Coronary artery (tissue), 2 donors: ENCODE measurements at places on chromosomes 2 and 18.

GRCh38 chr2:227513113-227513512 lies 41.2 kb downstream of the AGFG1 start:
- no peak for DNase-seq

GRCh38 chr2:38600921-38601455 lies 1.7 kb downstream of the HNRNPLL start:
- DNase-seq = no peak

DNA sequence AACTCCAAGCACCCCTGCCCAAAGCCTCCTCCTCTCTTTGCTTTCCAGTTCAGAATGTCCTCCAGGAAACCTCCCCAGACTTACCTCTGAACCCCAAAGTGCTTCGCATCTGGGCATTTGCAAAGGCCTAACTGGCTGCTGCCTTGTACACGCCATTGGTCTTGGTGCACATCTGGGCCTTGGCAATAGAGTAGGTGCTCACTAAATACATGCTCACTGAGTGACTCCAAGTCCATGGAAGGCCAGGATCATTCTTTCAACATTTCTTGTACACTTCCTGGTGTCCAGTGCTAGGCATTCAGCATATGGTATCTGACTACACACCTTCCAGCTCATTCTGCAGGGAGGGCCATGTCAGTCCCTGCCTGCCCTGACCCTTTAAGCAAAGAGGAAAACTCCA lies 28.4 kb downstream of the MRPL35 start:
- DNase-seq = no peak

GRCh38 chr2:79181617-79182016 lies 22.1 kb upstream of the REG3A start:
- no peak for DNase-seq

DNA sequence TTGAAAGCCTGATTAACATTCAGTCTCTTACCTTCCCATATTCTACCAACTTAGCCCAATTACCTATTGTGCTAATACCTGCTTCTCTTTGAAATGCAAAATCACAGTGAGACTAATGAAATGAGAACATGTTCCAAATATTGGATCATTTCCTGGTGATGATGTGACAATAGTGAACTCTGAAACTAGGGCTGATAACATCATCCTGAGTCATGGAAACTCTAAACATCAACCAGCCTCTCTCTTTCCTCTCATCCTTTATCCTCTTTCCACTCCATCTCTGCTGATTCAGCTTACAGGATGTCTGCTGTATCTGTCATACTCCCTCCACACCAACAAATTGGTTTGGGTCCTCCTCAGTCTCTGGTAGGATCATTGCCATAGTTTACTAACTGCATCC lies 98.8 kb upstream of the NCKAP5 start:
- no peak for DNase-seq

DNA sequence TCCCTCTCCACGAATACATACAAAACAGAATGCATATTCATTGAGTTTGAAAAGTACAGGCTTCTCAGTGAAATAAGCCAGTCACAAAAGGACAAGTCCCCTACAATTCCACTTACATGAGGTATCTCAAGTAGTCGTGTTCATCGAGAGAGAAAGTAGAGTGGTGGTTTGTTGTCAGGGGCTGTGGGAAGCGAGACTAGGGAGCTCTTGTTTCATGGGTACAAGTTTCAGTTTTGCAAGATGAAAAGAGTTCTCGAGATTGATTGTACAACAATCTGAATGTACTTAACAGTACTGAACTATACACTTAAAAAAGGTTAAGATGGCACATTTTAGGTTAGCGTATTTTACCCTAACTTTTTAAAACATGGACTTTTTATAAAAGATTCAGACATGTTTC lies 71.5 kb upstream of the TTC39C start:
- no peak for DNase-seq

DNA sequence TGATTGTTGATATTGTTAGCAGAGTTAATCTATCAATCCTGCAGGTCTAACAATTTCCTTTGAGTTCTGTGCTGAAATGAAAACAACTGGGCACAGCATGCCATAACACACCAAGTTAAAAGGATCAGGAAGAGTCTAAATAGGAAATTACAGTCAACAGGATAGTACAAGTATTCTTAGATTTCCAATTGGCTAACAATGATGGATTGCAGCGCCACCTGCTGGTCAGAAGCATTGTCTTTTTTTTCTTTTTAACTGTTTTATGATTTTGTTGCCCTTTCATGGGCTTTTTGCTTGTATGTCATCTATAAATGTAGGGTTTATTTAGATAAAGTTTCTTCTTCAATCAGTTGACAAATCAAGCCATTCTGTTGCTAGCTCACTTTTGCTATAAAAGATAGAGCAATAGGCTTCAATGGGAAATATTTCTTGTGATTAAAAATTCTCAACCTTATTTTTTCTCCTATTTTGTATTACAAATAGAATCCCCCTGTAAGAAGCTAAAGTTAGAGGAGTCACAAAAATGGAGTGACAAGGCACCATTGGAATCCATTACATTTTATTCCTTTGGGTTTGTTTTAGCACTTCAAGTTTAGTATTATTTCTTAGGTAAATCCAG lies 40.8 kb upstream of the RPRM start:
- DNase-seq = no peak

- no peak for DNase-seq
Observed at GRCh38 chr2:74029714-74030397, 45.1 kb downstream of the TET3 start.

DNA sequence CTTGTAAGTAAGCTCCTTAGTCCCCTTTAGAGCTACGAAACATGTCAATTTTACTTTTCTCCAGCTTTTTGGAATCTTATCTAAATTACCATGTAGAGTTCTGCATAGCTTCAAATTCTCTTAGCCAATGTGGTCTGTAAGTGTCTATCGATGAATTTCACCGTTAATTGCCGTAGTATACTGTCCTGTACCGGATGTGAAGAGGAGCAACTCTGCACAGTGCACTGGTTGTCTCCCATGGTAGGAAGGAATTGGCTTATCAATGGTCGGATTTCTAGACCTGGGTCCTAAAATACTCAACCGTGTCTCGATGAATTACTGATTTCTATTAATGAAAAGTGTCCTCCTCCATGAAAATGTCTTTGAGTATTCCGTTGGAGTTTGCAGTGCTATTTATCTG lies 1.9 kb downstream of the NOP58 start:
- no peak for DNase-seq

- DNase-seq = no peak
Observed at GRCh38 chr18:64713284-64713683, 564.4 kb upstream of the LINC00305 start.

GRCh38 chr18:58213440-58213839 lies 169.4 kb downstream of the NEDD4L start:
- DNase-seq = no peak

DNA sequence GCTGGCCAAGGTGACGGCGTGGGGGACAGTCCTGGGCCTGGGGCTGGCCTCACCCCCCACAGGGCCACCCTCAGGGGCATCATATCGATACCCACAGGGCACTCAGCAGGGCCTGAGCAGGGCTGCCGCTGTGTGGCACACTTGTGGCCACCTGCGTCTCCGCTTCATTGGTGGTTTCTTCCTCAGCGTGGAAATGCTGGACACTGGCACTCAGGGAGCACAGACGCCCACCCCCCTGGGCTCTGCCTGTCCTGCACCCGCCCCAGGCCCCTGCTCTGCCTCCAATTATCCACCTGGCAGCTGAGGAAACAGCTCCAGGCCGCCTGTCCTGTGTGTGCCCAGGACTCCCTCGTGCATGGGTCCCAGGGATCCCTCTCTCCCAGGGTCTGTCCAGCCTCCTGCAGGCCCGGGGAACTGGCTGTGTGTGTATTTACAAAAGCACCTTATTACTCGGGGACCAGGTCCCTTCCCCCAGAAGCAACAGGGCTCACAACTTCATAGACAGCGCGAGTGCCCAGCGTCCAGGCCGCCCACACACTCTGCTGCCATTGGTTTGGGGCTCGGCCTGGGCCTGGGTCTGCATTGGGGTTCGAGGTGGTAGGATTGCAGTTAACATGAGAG lies 13.1 kb downstream of the CROCC2 start:
- DNase-seq = peak; percentile 67

DNA sequence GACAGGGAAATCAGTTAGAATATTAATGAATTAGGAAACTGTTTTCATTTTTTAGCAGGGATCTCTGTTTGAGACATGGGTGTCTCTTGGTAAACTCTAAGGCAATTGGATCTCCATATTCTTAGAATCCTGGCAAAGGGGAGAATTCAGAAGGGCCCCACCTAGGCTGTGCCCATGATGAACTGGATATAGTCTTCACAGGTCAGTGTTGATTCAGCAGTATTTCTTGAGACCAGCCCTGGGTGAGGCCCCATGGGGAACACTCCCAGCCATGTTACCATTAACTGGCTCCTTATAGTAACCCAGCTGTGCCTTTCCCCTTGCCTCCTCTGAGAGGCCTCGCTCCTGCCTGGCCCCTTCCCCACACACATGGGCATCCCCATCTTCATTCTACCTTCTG lies 76.7 kb downstream of the TCF7L1 start:
- no peak for DNase-seq

DNA sequence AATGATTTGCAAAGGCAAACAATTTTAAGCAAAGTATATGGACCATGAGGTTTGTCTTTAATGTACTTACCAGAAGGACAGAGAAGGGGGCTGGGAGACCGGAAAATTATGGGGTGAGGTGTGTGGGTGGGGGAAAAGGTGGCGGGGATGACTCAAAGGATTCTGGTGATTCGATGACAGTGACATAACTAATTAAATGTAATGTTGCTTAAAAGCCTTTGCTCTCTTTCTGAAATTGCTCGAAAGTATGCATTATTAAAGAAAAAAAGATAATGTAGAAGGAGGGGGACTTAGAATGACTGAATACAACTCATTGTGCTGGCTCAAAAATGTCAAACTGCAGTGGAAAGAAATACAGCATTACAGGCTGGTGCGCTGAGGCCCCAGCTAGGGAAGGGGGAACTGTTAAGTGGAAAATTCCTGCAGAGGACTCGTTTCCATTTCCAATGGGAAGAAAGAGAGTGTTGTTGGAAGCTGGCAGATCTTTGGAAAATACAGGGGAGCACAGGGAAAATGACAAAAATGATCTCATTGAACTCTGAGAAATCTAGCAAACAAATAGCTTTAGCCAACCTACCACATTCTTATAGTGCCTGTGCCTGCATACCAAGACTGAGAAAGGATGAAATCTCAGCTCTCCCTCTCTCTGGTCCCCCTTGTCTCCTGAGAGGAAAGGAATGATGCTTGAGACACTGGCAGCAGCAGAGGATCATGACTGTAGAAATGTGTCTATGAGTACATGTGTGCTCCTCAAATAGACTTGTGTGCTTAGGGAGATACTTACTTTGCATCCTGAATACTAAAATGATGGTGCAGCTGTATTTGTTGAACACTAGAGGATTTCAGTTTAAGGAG lies 632.4 kb downstream of the NYAP2 start:
- DNase-seq = no peak

GRCh38 chr2:149561309-149561926 lies 26.2 kb downstream of the MMADHC start:
- DNase-seq = no peak

DNA sequence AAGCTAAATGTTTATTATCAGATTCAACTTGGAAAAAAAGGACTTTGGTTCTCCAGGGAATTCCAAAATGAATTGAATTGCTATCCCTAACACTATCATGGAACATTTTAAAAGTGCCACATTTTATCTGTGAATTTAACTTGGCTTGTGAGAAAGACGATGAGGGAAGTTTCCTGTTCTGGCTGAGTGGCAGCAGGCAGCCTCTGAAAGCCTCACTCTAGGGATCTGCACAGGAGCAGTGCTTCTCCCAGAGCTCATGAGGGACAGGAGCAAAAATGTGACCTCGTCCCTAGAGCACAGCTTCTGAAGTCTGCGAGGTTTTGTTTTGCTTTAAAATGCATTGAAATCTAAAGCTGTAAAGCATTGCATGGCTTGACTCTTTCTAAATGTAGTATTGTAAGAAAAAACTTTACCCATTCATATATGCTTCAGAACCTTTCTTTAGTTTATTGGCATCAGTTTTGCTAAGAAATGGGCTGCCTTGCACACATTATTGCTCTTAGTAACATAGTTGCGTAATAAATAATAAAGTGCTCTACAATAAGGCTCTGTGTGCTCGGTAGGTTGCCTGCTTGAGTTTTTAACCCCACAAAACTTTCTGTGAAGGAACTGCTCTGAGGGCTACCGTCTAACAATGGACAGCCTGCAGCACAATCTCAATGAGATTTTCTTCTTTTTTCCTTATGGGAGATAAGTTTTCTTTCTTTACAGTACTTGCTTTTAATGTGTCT lies 136.2 kb upstream of the CDCA7 start:
- no peak for DNase-seq

- DNase-seq = no peak
Observed at GRCh38 chr18:11071300-11071699, 78.1 kb downstream of the PIEZO2 start.

GRCh38 chr2:170284205-170284604 lies 106.3 kb downstream of the MYO3B start:
- no peak for DNase-seq

- DNase-seq = no peak
Observed at GRCh38 chr18:33159151-33159550, 281.4 kb downstream of the CCDC178 start.

- no peak for DNase-seq
Observed at GRCh38 chr2:95316466-95317122, 19.4 kb downstream of the KCNIP3 start.

GRCh38 chr2:11430729-11431128 lies 35.2 kb downstream of the E2F6 start:
- DNase-seq = no peak

DNA sequence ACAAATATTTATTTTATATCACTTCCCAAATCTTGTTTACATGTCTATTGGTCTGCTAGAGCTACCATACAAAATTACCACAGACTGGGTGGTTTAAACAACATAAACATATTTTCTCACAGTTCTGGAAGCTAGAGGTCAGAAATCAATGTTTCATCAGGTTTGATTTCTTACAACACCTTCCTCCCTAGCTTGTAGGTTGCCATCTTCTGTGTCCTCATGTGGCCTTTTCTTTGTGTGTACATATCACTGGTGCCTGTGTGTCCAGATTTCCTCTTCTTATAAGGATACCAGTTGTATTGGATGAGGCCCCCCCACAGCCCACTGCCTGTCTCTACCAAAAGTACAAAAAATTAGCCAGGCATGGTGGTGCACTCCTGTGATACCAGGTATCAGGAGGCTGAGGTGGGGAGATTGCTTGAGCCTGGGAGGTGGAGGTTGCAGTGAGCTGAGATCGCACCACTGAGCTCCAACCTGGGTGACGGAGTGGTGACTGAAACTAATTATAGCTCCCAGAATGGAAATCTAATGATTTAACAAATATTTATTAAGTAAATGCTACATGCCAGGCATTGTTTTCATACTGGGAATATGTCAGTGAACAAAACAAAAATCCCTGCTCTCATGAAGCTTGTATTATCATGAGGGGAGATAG lies 13.6 kb downstream of the EML4 start:
- no peak for DNase-seq

DNA sequence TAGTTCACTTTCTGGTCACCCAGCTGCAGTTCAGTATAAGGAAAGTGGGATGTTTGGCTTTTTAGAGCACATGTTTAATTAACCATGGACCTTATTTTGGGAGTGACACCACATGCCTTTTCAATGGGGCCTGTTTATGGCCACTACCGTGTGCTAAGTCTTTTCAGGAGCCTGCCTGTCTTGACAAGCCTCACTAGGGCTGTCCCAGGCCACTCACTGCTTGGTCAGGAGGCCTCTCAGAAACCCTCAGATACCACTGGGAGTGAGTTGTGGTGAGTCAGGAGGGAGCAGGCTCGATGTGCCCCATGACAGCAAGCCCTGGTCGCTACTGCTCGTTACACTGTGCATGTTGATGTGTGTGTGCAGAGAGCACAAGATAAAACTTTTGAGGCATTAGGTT lies 123.0 kb downstream of the MAP4K4 start:
- no peak for DNase-seq

- DNase-seq = no peak
Observed at GRCh38 chr2:147600646-147601045, 244.2 kb upstream of the ACVR2A start.
